ENCODE measurements at places on chromosomes 1 and 21. TPM values are rescaled to one million over a fixed set of nuclear protein-coding genes. Genes with fewer than 3 reads are reported as not detected.

The FAM72A gene
- 3.1 TPM for total RNA-seq

The OR2M7 gene
- total RNA-seq, result not detected

The C1orf185 gene
- total RNA-seq, result not detected

The FAM163A gene
- total RNA-seq, result 0.31 TPM

The GAS5 gene
- 224 TPM for total RNA-seq

The LRP8 gene
- 6.5 TPM for total RNA-seq

The CDA gene
- total RNA-seq, result 60.9 TPM

The PRKCZ gene
- 53.7 TPM for total RNA-seq

The NPL gene
- total RNA-seq, result 8.1 TPM

The IL24 gene
- total RNA-seq, result not detected

The CRYZ gene
- total RNA-seq, result 20.4 TPM

The FUBP1 gene
- 86.5 TPM for total RNA-seq

The OR2M3 gene
- total RNA-seq, result not detected

The SON gene
- 240 TPM for total RNA-seq

The MAB21L3 gene
- 1.7 TPM for total RNA-seq

The LRRC7 gene
- 0.46 TPM for total RNA-seq
